ENCODE measurements at places on chromosomes 5 and 9.
A peak's percentile ranks its signal among the peaks of the same experiment; 100 is the strongest.

DNA sequence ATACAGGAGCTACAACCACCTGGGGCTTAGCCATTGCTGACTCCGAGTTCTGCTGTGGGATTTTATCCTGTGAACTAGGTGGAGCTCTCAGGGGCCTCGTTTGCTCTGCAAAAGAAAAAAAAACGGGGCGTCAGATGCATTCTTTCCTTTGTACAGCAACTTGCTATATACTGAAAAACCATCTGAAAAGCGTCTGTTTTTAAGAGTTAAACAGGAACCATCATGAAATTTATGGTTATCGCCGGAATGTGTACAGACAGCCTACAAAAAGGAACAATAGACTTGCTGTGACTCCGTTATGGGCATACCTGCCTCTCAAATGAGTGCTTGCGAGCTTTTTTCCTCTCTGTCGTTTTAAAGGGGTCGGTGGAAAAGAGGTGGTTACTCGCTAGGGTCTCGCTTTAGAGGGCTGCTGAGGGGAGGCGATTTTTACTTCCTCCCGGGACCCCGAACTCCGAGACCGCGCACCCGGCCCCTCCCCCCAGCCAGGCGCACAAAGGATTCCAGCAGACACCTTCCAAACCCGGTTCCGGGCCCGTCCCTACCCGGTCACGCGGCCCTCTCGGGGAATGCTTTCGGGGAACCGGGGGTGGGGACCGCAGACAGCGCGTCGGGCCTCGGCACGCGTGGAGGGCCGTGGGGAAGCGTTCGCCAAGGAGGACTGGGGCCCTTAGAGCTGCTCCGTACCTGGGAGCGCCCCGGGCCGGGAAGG is 826 bp downstream of the PAIP1 start:
- DNase-seq: no peak

DNA sequence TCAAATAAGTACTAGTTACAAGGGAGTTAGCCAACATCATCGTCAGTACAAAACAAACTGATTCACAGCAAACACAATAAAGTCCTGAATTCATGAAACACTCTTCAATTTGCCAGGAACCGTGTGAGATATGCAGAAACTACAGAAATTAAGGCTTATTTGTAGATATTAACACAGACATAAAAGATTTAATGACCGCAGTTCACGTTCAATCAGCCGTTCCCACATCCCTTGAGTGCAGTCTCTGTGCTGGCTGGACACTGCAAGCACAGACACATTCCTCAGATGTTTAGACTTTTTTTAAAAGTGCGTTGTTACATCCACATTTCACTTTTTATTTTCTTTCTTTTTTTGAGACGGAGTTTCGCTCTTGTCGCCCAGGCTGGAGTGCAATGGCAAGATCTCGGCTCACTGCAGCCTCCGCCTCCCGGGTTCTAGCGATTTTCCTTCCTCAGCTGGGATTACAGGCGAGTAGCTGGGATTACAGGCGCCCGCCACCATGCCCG is 566 bp upstream of the CEP78 start:
- no peak for DNase-seq

GRCh38 chr9:116693233-116693731 is 6.2 kb downstream of the TRIM32 start:
- no peak for DNase-seq

DNA sequence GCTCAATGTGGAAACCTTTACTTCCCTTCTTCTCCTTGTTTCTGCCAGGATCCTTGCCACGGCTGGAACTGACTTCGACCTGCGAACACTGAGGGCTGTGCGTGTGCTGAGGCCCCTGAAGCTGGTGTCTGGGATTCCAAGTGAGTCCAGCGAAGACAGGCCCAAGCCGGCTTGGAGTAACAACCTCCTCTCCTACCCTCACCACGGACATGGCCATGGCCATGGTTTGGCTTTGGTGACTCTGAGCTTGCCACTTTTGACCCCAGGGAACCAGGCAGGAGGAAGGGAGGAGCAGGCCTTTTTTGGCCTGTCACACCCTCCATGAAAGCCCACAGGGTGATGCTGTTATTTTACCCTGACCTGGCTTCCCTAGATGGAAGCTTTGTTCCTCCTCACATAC is 35.5 kb downstream of the CACNA1B start:
- no peak for DNase-seq

DNA sequence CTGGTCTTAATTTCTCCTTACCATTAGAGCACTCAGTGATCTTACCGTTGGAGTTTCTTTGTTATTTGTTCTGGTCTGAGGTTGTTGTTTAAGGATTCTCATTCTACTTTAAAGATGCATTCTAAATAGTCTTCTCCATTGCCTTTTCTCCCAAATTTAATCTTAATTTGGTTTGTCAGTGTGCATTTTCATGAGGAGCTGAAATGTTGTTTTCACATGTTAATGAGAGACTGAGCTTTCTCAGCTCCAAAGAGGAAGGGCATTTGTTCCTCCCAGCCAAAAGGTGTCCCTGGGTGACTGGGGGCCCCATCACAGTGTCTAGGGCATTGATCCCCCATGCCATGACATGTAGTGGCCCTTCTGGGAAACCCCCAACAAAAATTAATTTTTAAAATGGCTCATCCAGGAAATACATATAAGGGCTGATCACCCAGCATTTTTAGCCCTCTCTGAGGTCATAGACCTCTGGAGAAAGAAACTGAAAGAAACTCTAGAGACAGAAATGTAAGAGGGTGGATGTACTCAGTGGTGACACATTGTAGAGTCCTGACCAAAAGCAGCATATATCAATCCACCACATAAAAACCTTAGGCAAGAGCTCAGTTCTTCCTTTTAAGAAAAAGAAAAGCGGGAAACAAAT is 240.4 kb upstream of the RAI14 start:
- DNase-seq: no peak

- no peak for DNase-seq
Measured at GRCh38 chr9:127508901-127509260, 57.6 kb downstream of the LRSAM1 start.

DNA sequence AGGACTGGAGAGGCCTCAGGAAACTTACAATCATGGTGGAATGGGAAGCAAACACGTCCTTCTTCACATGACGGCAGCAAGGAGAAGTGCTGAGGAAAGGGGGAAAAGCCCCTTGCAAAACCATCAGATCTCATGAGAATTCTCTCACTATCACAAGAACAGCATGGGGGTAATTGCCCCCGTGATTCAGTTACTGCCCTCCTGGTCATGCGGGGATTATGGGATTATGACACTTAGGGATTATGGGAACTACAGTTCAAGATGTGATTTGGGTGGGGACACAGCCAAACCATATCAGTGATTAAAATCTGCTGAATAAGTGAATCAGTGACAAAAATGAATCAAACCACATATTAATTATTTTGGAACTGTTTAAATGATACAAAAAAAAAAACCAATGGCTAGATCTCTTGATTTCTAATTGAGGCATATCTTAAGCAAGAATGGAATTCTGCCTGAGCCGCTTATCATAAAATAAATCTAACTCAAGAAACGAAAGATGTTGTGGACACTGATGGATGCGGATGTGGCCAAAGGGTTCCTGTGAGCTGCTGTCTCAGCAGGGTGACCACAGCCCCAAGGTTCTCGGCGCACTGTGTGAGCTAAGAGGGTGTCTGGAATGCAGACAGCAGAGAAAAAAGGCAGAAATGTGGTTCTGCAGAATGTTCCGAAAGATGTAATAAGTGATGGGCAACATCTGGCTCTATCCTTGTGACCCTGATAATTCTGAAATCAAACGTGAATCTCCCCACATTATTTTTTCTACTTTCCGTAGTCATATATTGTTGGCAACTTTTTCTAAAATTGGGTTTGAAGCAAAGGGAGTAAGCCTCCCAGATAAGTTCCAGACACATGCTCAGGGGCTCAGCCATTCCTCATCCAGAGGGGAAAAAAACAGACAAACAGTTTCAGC is 107.2 kb upstream of the ICE1 start:
- DNase-seq: no peak

DNA sequence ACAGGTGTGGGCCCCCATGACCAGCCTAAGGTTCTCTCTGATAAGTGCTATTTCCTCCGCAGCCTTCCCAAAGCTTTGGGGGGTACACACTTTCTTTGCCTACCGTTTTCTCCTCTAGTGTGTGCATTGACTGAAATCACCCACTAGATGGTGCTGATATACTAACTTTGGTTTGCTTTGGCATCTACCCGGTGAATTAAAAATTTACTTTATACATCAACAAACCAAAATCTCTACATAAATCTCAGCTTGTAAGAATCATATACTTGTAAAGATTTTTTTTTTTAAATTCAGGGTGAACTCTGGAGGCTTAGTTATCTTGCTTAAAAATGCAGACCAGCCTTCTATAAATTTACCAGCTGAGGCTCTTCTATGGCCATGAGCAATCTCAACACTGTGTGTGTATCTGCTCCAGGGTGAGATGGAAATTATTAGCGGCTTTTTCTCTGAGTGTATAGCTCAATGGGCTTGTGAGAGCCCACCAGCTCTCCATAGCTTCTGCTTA is 475.7 kb upstream of the TNC start:
- DNase-seq: no peak

DNA sequence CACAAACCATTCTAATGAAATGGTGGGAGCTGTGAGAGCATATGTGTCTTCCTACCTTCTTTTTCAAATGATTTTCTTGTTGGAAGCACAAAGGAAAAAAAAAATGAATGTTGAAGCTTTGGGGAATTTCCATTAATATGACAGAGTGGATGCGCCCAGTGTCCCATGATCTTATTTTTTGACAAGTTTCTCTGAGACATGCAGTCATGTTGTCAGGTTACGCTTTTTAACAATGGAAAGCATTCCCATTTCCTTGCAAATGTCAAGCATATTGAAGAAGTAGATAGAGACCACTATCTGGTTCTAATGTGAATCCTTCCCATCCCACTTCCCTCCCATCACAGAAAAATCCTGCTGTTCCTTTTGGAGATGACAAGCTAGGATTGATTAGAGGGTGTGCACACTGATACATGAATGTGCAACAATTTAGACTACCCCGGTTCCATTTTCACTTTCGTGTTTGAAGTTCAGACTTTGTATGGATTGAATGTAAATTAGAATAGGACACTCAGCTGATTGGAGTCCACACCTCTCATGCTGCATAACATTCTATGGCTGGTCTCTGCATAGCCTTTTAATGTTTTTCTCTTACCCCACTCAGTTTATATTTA is 919.4 kb downstream of the TLE4 start:
- DNase-seq: no peak

DNA sequence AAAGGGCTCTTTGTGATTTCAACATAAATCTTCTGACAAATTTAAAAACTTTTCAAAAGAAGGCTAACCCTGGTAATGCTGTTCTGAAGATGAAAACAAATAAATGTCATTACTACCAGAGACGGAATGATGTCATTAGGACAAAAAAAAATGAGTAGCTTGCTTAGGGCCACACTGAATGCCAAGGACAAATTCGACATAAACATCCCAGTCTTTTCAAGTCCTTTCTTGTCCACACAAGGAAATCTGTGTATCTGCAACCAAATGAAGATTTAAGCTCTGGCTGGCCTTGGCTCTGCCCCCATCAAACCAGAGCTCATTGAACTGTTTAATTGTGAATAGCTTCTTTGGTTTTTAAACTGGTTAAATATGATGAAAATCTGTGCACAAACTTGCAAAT is 592.7 kb downstream of the TLE1 start:
- DNase-seq: no peak

- DNase-seq: peak; percentile 87
Measured at GRCh38 chr9:125746017-125746773, 978 bp upstream of the PBX3 start.

GRCh38 chr5:168136340-168136739 is 155.1 kb upstream of the WWC1 start:
- DNase-seq: no peak

DNA sequence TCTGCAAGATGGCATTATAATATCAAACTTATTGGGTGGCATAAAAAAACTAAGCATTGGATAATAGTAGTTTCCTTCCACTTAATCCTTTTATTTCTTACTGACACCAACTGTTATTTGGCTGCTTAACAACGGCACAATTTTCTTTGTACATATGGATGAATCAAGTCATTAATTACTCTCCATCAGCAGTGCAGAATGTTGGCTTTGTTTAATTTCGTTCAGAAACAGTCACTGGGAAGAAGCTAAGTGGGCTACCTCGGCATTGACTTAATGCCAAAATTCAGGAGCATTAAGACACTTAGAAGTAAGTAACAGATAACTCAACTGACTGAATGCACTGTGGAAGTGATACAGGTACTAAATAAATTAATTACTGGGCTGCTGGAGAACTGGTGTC is 460.4 kb downstream of the CTNND2 start:
- DNase-seq: no peak

GRCh38 chr5:65185468-65185867 is 296.3 kb downstream of the ADAMTS6 start:
- no peak for DNase-seq

- no peak for DNase-seq
Measured at GRCh38 chr9:75788006-75788634, 102.4 kb upstream of the PCSK5 start.

- DNase-seq: no peak
Measured at GRCh38 chr9:19117039-19117716, 10.1 kb downstream of the PLIN2 start.

DNA sequence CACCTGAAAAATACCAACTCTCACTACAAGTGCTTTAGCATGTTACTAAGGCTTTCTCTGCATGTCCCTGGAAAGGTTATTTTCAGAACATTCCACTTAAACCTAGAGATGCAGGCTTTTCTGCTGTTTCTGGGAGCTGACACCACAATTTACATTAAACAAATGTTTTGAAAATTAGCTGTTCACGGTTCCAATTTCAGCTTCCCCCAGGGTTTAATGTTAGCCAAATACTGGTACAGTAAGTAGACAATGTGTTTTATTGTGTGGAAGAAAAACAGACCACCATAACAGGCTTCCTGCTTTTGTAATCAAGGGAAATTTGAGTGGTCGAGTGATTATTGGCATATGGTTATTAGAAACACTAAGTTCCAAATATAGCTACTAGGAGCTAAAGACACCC is 32.0 kb downstream of the MACROH2A1 start:
- no peak for DNase-seq

DNA sequence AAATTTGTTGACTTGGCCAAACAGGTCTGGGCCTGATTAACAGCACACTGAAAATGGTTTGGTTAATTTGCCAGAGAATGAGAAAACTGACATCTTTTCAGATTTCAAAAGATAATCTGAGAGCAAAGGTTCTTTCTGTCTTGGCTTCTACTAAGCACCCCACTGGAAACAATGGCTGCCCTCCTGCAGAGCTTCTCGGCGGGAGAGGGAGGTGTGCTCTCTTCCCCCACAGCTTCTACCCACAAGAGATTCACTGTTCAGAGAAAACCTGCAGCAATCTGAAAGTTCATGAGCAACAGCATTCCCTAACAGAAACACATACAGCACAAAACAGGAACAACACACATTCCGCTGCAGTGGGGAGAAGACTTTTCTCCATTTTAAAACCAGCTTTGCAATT is 3.0 kb downstream of the DNAH5 start:
- DNase-seq: no peak

GRCh38 chr5:6720561-6720921 is 7.3 kb downstream of the TENT4A start:
- no peak for DNase-seq

DNA sequence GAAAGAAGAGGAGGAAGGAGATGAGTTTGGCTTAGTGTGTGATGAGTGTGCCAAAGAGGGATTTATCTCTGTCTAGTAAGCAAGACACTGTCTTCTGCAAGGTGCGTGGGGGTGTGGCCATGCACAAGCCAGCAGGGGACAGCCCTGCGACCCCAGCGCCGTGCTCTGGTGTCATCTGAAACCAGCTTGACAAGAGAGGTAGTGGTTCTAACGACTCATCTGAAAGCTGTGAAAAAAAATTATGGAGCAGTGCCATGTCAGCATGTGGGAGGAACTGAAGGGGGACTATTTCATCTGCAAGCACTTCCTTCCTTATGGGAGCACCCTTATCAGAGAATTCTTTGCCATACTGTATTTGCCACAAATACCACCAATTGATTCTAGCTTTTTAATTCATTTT is 398.6 kb downstream of the PSAT1 start:
- DNase-seq: peak; percentile 82

Measured in NCI-H2081 treated with DMSO at 0.1 percent for 48 hours (cell line).